ENCODE measurements at places on chromosomes 5 and 9.

DNA sequence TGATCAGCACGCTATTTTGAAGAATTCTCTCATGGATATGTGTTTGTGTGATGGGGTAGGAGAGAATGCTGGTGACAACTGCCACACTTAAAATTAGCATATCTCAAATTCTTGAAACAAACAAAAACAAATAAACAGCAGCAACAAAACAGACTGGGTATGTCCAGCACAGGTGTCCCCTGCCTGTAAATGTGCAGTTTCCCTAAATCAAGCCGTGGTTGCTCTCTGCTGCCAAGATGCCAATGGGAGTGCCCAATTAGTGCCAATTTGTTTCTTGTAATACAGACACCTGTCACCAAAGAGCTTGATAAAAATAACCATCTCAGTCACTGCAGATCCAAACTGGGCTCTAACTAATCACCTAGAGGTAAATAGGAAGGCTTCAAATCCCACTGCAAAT is 144.2 kb upstream of the SMARCA2 start:
- no peak for DNase-seq

DNA sequence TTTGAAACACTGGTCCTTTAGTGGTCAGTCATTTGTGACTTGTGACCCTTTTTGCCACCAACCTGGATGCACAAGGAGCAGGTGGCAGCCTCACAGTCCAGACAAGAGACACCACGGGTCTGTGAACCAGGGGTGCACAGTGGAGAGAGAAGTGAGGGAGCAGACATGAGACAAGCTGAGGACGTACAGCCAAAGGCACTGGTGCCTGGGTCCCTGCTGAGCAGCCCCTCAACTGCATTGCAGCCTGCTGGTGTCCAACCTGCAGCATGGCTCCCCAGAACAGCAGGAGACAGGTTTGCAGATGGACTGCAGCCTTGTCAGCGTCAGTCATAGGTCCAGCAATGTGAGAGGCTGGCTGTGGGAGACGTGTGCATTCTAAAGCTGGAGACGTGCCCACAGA is 124.2 kb upstream of the FSTL4 start:
- no peak for DNase-seq

DNA sequence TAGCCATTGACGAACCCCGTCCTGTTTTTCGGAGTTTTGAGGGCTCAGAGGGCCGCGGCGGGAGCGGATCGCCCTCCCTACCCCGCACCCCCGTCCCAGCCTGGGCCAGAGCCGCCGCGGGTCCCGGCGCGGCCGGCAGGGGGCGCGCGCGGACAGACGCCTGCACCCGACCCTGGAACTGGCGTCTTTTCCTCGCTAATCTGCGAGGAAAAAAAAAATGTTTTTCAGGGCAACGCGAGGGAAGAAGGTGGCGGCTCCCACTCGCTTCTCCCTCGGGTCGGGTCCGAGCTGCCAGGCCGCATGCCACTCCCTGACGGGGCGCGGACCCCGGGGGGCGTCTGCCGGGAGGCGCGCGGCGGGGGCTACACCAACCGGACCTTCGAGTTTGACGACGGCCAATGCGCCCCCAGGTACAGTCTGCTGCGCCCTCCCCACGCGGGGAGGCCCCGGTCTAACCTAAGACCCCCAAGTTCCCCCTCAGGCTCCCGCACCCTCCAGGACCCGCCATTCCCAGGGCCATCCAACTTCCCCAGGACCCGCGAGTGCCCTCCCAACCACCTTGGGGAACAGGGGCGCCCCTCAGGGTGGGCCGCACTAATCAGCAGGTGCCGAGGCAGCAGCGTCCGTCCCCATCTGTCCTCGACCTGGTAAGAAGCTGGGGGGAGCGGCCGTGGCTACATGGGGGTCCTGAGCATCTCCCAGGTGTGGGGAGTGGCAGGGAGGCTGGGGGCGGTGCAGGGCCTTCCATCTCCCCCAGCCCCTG is at the start of gene KCNT1:
Gene KCNT1, plus strand, starts transcription at position 227 of the 763 bp plus-strand sequence. Its CDS starts 74 bp downstream, at position 301.
- peak; percentile 48 for DNase-seq

DNA sequence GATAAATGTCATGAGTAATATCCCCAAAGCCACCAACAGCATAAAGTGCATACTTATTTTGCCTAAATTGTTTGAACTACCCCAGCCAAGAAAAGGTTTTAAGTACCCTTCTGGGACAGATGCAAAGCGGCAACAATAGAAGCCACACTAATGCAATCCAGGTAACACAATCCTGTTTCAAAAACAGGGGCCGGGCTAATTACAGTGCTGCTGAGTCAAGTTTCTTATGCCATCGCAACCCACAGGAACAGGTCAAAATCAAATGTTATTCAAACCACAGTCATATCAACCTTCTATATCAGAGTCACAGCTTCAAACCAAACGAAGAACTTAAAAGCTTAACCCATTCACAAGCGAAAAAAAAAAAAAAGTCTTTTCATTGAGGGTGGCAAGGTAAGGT is 28.3 kb downstream of the EBF1 start:
- DNase-seq, result no peak

- no peak for DNase-seq
Observed at GRCh38 chr5:161400583-161400982, 145.9 kb downstream of the GABRB2 start.

- DNase-seq, result no peak
Observed at GRCh38 chr9:131337131-131337848, 47.8 kb downstream of the PLPP7 start.

GRCh38 chr5:673831-674629 is 19.1 kb downstream of the TPPP start:
- no peak for DNase-seq

DNA sequence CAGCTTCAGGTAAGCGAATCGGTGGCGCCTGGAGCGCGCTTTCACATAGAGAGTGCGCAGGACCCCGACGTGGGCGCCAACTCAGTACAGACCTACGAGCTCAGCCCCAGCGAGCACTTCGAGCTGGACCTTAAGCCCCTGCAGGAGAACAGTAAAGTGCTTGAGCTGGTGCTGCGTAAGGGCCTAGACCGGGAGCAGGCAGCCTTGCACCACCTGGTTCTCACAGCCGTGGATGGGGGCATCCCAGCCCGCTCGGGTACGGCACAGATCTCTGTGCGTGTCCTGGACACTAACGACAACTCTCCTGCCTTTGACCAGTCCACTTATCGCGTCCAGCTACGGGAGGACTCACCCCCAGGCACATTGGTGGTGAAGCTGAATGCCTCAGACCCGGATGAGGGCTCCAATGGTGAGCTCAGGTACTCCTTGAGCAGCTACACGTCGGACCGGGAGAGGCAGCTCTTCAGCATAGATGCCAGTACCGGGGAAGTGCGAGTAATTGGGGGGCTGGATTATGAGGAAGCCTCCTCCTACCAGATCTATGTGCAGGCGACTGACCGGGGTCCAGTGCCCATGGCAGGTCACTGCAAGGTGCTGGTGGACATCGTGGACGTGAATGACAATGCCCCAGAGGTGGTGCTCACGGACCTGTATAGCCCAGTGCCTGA is 1.1 kb downstream of the PCDHAC2 start:
- DNase-seq, result no peak

DNA sequence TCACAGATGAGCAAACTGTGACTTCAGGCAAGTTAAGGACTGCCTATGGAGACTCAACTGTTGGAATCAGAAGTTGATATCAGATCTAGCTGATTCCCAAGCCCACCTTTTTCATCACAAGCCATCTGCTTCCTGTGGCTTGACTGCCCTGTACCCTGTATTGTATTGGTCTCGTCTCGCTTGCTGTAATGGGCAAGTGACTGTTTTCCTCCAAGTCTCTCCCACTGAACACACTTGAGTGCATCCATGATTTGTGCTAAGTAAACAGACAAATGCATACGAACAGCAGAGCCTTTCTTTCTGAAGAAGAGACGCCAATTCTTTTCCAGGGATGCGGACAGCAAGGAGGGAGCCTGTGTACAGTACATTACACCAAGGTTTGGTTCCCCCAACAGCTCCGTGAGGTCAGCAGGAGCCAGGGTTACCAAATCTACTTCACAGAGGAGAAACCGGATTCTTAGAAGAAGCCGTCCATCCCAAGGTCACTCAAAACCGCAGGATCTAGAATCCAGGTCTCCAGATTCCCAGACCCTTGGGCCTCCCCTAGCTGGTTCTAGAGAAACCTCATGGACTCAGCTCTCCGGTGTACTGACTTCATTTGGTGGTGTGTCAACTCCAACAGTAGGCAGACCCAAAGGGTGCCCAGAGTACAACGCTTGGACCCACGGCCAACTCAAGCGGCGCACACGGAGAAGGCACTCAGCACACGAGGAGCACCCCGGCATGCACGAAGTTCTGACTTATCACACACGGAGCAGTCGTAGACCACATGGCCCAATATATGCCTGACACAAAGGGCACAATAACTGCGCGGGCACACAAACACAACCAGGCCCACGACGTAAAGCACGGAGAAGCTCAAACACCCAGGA is 1.1 kb downstream of the BAG1 start:
- no peak for DNase-seq

- DNase-seq, result no peak
Observed at GRCh38 chr5:95486191-95486590, 68.6 kb downstream of the SKIC3 start.

GRCh38 chr5:38806775-38807258 is 39.0 kb upstream of the OSMR start:
- DNase-seq, result no peak

DNA sequence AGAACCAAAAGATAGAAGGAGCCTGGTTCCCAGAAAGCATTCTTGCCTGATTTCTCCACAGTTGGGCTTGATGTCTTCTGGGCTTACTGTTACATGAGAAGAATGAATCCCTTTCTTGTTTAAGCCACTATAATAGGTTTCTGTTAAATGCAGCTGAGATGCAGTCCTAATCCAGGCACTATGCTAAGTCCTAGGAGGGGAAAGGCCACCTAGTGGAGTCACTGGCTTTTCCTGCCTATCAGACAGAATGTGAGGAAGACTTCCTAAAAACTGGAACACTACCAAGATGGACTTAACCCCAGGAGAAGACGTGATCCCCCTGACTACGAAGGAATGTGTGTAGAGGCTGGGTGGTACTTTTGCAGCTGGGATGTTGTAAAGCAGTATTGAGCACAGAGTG is 34.3 kb upstream of the FSD1L start:
- DNase-seq, result no peak

DNA sequence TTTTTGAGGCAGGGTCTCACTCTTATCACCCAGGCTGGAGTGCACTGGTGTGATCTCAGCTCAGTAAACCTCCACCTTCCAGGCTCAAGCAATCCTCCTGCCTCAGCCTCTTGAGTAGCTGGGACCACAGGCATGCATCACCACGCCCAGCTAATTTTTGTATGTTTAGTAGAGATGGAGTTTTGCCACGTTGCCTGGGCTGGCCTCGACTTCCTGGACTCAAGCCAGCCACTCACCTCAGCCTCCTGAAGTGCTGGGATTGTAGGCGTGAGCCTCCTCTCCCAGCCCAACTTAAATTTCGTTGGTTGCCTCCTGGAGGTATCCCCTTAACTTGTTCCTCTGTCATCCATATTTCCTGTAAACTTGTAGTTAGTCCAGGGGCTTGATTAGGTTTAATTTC is 47.2 kb downstream of the RAB24 start:
- DNase-seq, result no peak
